ENCODE measurements at places on chromosomes 6 and 20.
A peak's percentile ranks its signal among the peaks of the same experiment; 100 is the strongest.

DNA sequence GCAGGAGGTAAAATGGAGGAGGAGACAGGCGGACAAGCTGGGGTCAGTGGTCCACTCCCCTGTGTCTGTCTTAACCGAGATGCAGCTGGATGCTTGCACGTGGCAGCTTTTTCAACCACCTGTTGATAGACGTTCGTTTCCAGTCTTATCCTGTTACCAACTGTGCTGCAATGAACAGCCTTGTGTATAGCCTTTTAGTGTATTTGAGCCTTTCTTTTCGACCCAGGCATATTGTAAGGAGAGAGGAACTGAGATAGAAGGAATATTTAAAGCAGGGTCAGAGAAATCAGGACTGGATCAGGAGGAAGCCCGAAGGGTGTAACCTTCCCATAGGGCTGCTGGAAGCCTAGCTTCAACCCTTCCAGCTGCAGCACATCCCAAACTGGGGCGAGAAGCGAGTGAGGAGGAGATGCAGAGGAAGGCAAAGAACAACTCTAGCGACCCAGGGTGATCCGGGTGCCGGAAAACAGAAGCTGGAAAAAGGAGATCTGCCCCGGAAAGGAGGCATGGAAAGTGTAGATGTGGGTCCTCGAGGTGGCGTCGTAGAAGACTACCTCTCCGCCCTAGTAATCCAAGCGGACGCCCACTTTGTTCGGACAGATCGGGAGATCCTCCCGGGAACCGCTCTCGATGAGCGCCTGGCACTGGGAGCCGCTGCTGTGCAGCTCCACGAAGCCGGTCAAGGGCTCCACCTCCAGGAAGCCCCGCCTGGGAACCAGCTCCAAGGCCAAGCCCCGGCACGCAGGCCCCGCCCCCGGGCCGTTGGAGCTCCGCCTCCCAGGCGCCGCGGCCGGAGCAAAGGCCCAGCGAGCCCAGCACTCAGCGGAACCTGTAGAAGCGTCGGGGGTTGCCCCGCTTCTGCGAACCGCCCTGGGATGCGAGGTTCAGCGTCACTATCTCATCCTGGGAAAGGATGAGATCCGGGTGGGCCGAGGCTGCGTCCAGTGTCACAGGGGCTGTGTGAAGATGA lies 11.2 kb downstream of the TRIM31 start:
- peak; percentile 83 for DNase-seq

- DNase-seq: no peak
Measured at GRCh38 chr6:131013495-131013894, 49.5 kb downstream of the EPB41L2 start.

- no peak for DNase-seq
Measured at GRCh38 chr6:119195848-119196247, 117.4 kb upstream of the FAM184A start.

- DNase-seq: no peak
Measured at GRCh38 chr20:1368448-1369199, 24.2 kb downstream of the FKBP1A start.

- DNase-seq: no peak
Measured at GRCh38 chr6:101117393-101118135, 236.4 kb upstream of the ASCC3 start.

DNA sequence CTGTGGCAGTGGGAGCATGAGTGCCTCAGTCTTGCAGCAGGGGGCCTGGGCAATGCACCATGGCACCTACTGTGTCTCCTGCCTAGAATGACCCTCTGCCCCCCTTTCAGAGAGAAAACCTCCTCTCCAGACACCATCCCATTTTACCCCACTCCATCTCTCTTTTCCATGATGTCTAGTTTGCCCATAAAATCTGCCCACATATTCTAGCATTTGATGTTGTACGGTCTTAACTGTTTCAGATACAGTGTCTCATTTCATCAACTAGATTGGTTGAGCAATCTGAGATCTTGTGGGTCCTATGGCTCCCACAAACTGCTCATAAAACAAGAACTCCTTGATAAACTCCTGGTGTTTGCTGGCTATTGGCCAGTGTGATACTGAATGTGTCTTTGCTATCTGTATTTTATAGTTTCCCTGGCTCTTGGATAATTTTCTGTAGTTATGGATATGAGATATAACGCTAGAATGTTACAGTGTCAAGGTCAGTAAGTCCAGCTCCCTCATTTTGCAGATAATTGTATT lies 8.1 kb downstream of the PNPLA1 start:
- DNase-seq: no peak

DNA sequence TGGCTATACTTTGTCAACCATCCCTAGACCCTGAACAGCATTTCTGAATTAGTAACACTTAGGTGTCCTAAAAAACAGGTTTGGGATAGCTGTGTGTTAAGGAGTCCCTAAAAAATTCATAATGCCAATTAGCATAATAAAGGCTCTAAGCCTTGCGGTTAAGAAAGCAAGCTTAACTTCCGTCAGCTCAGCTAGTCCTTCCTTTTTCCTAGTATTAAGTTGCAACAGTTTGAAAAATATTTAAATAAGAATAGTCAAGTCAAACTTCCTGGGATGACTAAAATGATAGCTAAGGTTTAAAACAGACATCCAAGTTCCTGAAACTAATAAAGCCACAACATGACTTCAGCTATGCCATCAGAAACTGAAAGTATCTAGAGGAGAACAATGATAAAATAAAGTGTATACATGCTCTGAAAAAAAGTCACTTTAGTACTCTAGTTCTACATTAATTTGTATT lies 3.5 kb downstream of the AKIRIN2 start:
- DNase-seq: peak; percentile 29

- DNase-seq: no peak
Measured at GRCh38 chr20:44888226-44889103, 3.0 kb downstream of the YWHAB start.

DNA sequence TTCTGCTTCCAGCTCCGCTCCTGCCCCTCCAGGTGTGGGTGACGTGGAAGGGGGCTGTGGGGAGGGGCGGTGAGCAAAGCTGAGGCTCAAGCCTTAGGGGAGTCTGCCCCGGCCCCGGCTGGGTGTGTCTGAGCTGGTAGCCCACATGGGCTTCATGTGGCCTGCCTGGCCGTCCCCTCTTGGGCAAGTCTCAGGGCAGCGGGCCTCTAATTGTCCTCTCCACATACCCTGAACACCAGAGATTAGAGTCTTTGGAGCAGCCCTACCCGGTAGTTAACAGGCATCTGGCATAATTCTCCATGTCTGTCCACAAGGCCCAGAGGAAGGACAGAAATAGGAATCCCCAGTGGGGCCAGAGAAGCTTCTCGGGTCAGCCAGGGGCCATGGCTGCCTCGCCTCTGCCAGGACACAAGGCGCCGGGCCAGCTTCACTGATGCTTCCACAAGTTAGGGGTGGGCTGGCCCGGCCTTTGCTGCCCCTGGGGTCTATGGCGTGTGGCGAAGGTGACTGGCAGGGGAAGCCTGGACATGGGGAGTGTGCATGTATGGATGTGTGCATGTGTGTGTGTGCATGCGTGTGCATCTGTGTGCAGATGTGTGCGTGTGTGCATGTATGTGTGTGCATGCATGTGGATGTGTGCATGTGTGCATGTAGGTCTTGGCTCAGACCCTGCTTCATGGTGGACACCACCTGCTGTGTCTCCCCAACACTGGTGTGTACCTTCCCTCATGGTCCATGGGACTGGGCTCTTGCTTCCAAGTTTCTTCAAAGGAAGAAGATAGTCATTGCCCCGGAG lies 24.0 kb downstream of the FRMD1 start:
- DNase-seq: no peak

DNA sequence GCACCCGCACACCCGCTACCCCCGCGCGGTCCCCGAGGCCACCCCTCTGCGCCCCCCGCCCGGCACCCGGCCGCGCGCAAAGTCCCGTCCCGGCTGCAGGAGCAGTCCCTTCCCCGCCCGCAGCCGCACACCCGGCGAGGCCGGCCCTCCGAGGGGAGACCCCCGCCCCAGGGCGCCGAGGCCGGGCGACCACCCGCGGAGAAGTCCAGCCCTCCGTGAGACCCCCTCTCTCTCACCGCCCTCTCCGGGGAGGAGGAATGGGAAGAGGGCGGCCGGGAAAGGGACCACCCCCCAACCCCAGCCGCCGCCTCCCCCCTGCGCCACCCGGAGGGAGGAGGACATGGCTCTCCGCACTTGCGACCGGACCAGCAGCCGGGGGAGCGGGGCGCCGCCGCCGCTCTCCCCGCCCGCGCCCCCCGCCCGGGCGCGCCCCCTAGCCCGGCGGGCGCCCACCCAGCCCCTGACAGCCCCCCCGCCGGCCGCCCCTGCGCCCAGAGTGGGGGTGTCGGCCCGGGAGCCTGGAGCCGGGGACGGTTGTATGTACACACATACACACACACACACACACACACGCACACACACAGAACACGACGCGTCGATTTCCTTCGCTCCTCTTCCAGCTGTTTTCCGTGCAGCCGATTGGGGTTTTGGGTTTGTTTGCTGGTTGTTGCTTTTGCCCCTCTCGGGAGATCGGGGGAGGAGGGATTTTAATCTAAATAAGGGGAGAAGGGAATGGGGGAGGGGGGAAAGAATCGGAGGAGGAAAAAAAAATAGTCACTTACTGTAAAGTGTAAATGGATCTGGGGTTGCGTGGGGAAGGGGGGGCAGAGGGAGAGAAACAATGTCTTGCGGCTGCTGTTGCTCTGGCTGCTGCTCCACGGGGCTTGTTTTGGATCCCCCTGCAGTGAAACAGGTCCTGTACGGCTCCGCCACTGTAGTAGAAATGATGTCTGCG lies at the start of gene ATXN1:
ATXN1 (minus strand) TSS at position 945 of the 955 bp plus-strand sequence.
- DNase-seq: peak; percentile 43

GRCh38 chr6:37583261-37583660 lies 83.6 kb upstream of the CCDC167 start:
- DNase-seq: peak; percentile 68

DNA sequence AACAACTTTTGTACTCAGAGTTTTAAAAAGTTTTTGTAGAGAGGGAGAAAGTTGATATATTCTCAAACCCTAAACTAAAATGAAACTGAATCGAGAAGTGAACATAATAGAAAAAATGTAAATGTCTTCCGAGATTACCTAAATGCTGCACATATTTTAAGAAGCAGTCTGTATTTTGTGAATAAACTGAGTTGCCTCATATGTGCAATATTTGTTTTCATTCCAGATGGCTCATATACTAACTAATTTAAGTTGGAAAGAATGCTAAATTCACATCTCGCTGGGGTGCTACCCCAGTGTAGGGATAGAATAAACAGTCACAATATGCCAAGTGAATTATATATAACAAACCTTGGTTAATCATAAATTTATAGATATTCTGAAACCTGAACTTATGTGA lies 285.9 kb upstream of the THEMIS start:
- DNase-seq: no peak

- DNase-seq: no peak
Measured at GRCh38 chr6:154406869-154407268, 50.3 kb upstream of the IPCEF1 start.

GRCh38 chr6:73604461-73604860 lies 49.3 kb downstream of the SLC17A5 start:
- DNase-seq: no peak

DNA sequence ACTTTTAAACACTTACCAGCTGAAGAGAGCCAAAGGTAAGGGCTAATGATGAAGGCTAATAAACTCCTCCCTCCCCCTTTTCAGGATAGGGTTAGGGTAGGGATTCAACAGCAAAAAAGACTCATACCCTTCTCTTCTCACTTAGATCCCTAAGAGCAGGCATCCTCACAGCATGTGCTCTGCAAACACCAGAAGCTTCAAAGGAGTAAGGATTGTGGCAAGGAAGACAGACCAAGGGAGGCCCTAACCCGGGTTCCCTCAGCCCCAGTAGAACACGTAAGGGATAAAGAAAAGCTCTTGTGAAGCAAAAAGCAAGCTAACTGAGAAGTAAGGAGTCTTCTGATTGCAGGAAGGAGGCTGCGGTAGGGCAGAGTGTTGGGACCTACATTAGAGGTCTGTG lies 11.6 kb downstream of the MAP3K7 start:
- DNase-seq: no peak

DNA sequence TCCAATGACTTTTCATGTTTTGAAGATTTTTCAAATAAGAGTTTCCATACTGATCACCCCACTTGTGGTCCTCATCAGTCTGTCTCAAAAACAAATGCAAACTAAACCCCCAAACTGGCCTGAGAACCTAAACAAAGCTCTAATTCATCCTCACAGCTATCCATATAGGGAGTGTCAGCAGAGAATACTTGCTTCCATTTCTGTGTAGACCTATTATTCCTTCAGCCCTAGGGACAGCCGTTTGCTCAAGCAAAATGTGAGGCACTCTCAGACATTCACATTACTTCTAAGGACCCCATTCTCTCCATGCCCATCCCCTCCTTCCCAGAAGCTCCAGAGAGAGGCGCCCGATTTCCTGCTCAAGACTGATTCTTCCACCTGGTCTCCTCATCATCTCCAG lies 24.6 kb downstream of the DNAAF9 start:
- DNase-seq: no peak

- DNase-seq: no peak
Measured at GRCh38 chr6:145245119-145245518, 490.2 kb downstream of the EPM2A start.

GRCh38 chr20:21555470-21556120 lies 41.7 kb upstream of the NKX2-2 start:
- DNase-seq: no peak

DNA sequence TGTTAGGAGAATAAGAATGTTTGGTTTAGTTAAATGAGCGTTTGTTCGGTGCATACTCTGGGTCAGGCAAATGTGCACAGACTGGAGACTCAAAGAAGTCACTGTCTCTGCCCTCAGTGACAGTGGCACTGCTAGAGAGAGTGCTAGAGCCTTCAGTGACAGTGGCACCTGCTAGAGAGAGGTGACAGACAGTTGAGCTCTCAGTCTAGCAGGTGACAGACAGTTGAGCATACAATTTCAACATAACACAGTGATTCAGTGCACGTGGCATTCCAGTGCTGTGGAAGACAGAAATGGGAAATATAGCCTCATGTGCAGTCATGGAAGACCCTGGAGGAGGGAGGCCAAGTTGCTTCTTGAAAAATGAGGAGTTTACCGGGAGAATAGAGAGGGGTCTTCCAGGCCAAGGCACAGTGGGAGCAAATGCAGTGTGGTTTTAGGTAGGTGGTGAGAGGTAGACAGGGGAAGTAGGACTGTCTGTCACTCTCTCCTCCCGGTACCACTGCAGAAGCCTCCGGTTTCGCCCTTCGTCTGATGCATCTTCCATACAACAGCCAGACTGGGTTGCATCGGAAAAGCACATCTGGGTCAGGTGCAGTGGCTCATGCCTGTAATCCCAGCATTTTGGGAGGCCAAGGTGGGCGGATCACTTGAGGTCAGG lies 107.9 kb upstream of the CLDN20 start:
- no peak for DNase-seq

DNA sequence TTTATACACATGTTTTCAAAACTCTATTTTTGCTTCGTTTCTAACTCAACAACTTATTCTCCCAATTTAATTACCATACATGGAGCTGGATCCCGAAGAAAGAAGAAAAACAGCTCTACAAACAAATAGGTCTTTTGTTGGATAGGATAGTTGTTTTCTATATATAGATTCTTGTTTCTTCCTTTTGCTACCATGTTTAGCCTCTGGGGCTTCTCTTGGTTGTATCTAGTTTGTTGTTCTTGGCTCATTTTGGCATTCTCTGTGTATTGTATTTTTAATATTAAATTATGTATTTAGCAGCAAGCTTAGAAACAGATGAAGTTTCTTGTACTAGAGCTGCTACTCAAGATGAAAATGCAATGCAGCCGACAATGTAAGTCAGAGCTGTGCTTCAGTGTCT lies 60.9 kb downstream of the PLCB4 start:
- no peak for DNase-seq
